ENCODE measurements at places on chromosomes 6 and 20.

GRCh38 chr6:2552526-2553154 is 198.1 kb downstream of the MYLK4 start:
- no peak for DNase-seq

DNA sequence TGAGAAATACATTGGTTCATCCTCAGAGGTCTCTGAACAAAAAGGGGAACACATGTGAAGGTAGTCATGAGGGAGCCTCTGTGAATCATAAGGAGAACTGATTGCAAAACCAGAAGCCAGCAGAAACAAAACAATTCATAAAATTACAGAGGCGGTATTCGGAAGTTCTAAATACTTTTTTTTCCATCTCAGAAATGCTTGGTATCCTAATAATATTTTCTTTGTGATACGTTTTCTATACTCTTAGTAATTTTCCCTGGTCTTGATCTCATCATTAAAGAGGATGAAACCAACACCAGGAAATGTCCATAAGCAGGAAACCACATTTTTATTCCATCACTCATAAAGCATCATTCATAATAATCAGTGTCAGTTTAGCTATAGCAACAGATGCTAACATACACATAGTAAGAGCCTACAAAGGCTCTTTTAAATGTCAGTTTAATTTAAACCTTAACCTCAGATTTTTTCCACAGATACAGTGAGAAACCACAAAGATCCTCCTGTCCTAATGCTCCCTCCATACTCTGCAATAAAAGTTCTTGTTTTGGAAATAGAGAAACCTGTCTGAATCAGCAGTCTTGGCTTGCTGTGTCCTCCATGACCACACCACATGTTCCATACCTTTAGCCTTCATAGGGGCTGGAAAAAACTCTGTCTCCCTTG is 29.2 kb downstream of the SGK1 start:
- no peak for DNase-seq

DNA sequence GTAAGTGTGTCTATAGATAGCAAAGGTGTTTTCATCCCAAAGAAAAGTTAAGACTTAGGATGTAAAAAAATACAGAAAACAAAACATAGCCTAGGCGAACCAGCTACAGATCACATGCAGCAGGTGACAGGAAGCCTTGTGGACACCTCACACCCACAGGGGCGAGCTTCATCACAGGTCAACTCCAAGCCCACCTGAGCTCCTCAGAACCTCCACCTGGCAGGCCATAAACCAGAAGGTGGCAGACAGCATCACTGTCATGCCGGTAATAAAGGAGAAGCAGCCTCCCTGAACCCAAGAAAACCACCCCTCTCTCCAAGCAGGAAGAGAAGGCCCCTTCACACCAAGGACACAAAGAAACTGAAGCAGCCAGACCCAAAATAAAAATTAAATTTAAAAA is 1.0 kb downstream of the RALGAPA2 start:
- DNase-seq: no peak

DNA sequence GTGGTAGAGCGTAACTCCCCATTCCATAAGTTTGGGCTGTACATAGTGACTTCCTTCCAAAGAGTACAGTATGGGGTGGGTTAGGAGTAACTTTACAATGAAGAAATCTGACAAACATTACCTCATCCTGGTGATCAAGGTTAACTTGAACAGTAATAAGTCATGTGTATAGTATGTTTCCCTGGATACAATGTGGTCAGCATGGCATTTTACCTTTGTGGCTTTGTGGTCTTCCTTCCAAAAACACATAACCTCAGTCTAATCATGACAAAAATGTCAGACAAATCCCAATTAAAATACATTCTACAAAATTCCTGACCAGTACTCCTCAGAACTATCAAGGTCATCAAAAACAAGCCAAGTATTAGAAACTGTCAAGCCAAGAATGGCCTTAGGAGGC is 225.1 kb downstream of the UBE3D start:
- DNase-seq: no peak

GRCh38 chr6:108689272-108690161 is 128.8 kb downstream of the FOXO3 start:
- DNase-seq: no peak

GRCh38 chr6:116945809-116946208 is 68.8 kb downstream of the RFX6 start:
- no peak for DNase-seq

- DNase-seq: no peak
These were observed 230.9 kb upstream of the SULF2 start for GRCh38 chr20:48015943-48016723.

DNA sequence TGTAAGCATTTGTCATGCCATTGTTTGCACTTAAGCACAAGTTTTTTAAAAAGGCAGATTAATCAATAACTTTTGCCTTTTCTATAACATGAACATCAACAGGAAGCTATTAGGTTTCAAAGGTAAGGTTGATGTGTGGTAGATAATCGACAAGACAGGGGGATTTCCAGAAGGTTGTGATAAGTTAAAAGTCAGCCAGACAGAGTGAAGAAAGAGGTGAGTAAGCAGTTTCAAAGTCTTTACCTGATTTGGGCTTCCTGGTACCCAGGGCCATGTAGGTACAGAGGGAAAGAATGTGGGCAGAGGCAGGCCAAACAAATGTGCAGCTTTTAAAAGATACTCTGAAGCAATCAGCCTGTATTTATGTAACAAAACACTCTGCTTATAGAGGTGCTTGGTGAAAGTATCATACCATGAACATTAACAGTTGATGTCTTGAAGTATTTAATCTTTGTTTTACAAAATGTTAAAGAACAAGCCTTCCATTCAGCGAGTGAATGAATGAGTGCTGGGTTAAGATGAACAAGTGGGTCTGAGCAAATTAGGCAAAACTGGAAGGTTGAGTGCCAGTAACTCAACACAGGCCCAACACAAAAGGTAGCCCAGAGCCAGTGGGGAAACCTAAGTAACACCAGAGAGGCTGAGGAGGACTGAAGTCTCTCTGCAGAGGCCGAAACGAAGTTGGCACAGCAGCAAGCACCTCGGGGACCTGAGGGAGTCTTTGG is 60.2 kb downstream of the LRRC1 start:
- DNase-seq: no peak

DNA sequence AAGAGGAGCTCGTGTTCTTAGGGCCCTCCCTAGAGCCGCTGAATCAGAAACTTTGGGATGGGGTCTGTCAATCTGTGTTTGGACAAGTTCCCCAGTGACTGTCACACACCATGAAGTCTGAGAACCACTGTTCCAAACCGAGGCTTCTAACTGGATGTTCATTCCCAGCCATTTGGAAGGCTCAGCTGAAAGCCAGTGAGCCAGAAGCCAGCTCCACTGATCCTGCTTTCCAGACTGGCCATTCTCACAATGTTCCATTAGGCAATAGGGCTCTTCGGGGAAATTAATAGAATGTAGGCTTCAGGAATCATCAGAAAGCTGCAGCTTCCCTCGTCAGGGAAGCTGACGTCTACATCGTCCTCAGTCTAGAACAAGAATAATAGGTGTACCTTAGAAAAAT is 90.8 kb upstream of the QKI start:
- DNase-seq: no peak

DNA sequence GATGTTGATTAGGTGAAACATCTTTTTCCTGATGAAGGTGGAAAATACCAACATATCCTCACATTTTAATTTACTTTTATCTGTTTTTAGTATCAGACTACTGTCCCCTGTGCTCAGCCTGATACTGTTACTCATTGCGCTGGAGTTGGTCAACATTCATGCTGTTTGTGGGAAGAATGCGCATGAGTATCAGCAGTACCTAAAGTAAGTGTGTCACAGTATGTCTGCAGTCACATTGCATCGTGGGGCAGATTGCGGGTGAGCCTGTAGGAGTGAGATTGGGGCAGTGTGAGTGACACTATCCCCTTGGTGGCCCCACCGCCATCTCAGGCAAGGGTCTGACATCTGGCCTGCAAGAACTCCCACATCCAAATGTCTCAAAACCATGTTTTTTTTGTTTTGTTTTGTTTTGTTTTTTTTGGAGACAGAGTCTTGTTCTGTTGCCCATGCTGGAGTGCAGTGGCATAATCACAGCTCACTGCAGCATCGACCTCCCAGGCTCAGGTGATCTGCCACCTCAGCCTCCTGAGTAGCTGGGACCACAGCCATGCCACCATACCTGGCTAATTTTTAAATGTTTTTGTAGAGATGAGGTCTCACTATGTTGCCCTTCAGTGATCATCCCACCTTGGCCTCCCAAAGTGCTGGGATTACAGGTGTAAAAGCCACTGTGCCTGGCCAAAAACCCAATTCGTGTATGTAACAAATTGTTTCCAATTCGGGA is 27.8 kb downstream of the ERMARD start:
- DNase-seq: no peak

GRCh38 chr6:34512738-34513115 is 43.4 kb downstream of the SPDEF start:
- no peak for DNase-seq

DNA sequence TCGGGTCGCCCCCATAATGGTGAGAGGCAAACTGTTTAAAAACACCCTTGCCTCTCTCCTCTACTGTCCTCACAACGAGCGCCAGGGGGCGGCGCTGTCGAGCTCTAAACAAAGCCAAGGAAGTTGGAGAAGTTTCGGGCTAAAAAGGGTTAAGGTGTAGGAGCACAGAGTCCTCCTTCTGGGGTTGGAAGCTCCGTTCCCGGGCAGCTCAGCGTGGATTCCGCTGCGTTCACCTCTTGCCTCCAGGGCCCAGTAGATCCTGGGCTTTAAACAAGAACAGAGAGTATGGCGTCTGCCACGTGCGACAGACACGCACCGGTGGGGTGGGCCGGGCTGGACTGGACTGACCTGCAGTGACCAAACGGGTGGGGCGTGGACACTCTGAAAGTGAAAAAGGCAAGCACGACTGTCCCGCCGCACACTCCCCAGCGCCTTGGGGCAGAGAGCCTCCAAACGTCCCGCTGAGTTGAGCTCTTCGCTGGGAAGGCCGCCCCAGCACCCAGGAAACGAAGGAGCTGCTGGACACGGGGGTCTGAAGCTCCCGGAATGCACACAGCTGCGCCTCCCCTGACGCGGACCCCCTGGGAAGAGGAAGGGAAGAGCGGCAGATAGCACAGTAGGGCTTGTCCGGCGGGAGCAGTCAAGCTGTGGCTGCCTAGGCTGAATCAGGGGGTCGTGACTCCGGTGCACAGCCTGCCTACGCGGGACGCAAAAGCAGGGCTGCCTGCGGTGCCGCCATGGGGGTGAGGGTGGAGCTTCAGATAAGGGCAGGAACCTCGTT is 1.6 kb upstream of the THBD start:
- no peak for DNase-seq

- no peak for DNase-seq
These were observed 86.1 kb upstream of the EYA2 start for GRCh38 chr20:46808565-46808964.

DNA sequence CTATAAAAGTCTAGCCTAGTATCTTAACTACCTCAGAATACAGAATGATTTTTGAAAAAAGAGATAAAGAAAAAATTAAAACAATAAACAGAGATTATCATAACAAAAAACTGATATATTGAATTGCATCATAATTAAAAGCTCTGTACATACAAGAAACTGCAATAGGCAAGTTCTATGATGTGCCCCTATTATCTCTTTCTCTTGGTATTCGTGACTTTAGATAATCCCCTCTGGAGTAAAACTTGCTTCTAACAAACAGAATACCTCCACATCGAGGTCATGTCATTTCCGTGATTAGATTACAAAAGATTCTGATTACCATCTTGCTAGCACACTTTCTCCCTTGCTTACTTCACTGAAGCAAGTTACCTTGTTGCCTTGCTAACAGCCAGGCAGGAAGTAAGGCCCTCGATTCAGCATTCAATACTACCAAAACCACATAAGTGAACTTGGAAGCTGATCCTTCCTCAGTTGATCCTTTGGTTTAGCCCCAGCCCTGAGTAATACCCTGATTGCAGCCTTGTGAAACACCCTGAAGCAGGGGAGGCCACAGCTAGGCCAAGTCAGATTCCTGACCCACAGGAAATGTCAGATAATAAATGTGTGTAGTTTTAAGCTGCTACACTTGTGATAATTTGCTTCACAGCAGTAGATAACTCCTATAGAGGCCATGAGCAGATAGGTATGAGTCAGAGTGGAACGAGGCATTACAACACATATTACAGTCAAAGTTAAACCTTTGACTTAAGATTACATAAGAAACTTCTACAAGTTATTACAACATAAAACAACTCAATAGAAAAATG is 53.7 kb upstream of the TMX4 start:
- no peak for DNase-seq

DNA sequence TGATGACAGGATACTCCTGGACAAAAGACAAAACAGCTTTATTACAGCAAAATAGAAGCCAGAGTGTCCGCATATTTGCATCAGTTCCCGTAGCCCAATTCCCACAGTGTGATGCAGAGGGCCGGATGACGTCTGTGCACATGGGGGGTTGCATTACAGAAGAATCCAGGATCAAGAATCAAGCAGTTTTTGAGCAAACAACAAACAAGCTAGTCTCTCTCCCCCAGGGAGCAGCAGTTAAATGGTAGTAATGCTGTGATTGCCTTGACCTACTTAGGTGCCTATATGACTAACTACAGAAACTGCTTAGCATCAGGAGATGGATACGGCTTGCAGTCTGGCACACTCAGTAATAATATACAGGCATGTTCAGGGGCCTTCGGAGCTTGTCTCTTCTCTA is 3.2 kb upstream of the SDHAF4 start:
- DNase-seq: no peak

DNA sequence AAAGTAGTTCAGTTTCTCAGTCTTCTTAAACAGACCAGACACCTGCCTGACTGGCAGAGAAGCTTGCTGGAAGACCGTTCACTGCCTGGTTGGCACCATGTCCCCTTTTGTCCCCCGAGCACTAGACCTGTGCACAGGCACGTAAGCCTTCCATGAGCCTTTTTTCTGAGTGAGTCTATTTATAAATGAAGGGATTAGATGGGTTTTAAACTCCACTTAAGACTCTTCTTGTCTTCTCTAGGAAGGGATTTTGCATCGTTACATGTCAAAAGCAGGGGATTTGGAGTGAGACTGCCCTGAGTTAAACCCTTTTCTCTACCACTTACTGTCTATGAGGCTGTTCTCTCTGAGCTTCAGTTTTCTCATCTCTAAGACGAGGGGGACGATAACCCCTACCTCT is 37.6 kb downstream of the STK35 start:
- DNase-seq: no peak

Measured in DMS 273 treated with DMSO at 0.1 percent for 48 hours (cell line).